Right ventricle myocardium superior (tissue), 1 donor: ENCODE measurements at places on chromosomes 3 and 15. TPM values are rescaled to one million over a fixed set of nuclear protein-coding genes. Genes with fewer than 3 reads are reported as not detected.

ROPN1B gene
- total RNA-seq: 4.6 TPM

LRRC31 gene
- not detected for total RNA-seq

OIP5 gene
- total RNA-seq: not detected

CYP1A2 gene
- total RNA-seq: not detected

XCR1 gene
- not detected for total RNA-seq
